ENCODE measurements at places on chromosomes 4 and X. TPM values are rescaled to one million over a fixed set of nuclear protein-coding genes. Genes with fewer than 3 reads are reported as not detected.

Gene RTL5
- total RNA-seq = 8.5 TPM

Gene PDGFRA
- 3.4 TPM for total RNA-seq

- H3K36me3 ChIP-seq = peaks cover 9% of the 10 kb centered on the region
- no peak overlapping the region for H3K27ac ChIP-seq
- no peak for DNase-seq
- H3K4me3 ChIP-seq = no peak overlapping the region
- H3K4me1 ChIP-seq = no peaks in the 10 kb centered on the region
These were observed 48.0 kb downstream of the UBE2K start for GRCh38 chr4:39745920-39746319.

GRCh38 chr4:80343887-80344286, 8.4 kb downstream of the CFAP299 start:
- H3K27ac ChIP-seq = no peak overlapping the region
- no peaks in the 10 kb centered on the region for H3K4me1 ChIP-seq
- DNase-seq = no peak
- H3K27me3 ChIP-seq = peaks cover 4% of the 10 kb centered on the region
- H3K36me3 ChIP-seq = no peaks in the 10 kb centered on the region

GRCh38 chr4:51958199-51958968, 61.8 kb downstream of the LRRC66 start:
- no peak overlapping the region for H3K27ac ChIP-seq
- peaks cover 7% of the 10 kb centered on the region for H3K36me3 ChIP-seq
- H3K4me3 ChIP-seq = no peak overlapping the region

DNA sequence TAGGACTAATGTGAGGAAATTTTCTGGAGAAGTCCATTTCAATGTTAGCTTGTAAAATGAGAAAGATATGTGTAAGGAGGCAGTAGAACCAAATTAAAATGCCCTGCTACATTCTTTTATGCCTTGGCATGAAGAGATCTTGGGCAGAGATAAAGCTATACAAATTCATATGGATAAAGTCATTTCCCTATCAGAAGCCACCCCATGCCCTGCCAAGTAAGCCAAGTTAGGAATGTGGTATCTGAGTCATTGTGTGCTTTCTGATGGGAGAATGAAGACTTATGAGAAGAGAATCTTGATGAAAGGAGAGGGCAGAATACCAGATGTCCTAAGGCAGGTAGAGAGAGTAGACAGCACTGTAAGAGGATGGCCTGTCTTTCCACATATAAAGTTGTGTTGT, 83.7 kb downstream of the TEX13A start:
- H3K4me3 ChIP-seq = no peak overlapping the region
- H3K36me3 ChIP-seq = no peaks in the 10 kb centered on the region
- no peaks in the 10 kb centered on the region for H3K27me3 ChIP-seq
- no peak overlapping the region for H3K27ac ChIP-seq
- DNase-seq = no peak
- no peaks in the 10 kb centered on the region for H3K4me1 ChIP-seq

All from endothelial cell (in vitro differentiated cells).